ENCODE measurements at places on chromosomes 3 and 15.
A peak's percentile ranks its signal among the peaks of the same experiment; 100 is the strongest.

- no peak for DNase-seq
Observed at GRCh38 chr3:9809239-9809614, 835 bp upstream of the TTLL3 start.

- no peak for DNase-seq
Observed at GRCh38 chr3:32009101-32009500, 27.6 kb downstream of the ZNF860 start.

- no peak for DNase-seq
Observed at GRCh38 chr3:76131396-76132153, 346.2 kb upstream of the ZNF717 start.

GRCh38 chr15:31977812-31978661 is 52.3 kb upstream of the CHRNA7 start:
- DNase-seq, result peak; percentile 61

- DNase-seq, result no peak
Observed at GRCh38 chr15:40776537-40777141, 6.9 kb downstream of the C15orf62 start.

DNA sequence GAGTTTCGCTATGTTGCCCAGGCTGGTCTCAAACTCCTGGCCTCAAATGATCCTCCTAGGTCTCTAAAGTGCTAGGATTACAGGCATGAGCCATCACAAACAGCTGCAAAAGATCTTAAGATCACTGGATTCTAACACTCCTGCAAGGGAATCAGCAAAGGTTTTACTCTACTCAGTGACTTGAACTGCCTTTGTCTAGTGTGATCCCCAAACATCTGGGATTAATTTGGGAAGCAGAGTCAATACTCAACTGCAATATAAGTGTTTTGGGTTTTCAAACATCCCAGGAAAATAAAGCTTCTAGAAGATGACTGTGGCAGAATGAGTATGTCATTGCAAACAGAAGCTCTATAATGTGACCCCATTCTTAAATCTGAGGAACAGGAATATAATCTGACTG is 7.2 kb downstream of the SPG21 start:
- no peak for DNase-seq

DNA sequence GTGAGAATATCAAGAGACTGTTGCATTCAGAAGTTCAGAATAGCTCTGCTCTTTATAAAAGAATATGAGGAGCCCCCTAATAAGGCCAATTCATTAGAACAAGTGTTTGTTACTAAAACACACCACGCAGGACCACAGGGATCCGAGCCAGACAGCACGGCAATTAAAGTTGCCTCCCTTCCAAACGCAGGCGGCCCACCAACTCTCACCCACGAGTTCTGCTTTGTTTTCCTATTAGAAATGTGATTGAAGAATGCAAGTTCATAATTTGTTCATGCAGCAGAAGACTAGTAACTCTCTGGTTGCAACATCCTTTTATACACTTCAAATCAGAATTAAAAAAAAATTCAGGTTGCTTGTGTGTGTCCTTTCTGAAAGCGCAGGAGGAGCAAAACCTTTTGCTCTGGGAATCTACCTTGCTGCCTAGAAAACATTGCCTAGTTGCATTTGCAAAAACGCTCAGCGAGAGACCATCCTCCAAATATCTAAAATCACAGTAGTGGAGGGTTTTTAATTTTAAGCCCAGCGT is 1044.1 kb upstream of the NR2F2 start:
- DNase-seq, result no peak

Measured in stimulated activated CD4-positive, alpha-beta T cell treated with anti-CD3 and anti-CD28 coated beads, Interleukin-2, amount 100 ng/mL, for 24 hours (primary cell).